ENCODE measurements at places on chromosomes 1 and 21. TPM values are rescaled to one million over a fixed set of nuclear protein-coding genes. Genes with fewer than 3 reads are reported as not detected.
A peak's percentile ranks its signal among the peaks of the same experiment; 100 is the strongest.

FMOD gene
- 2.1 TPM for total RNA-seq

REN gene
- total RNA-seq = 0.05 TPM

ICOSLG gene
- total RNA-seq = 1.1 TPM

S100A14 gene
- 1.7 TPM for total RNA-seq

FCRL5 gene
- total RNA-seq = 0.37 TPM

NEK2 gene
- 25.7 TPM for total RNA-seq

OVAAL gene
- total RNA-seq = not detected

SLC44A5 gene
- 0.25 TPM for total RNA-seq

RUNX1 gene
- 5.0 TPM for total RNA-seq

CD53 gene
- total RNA-seq = 30.4 TPM

INAVA gene
- total RNA-seq = 3.1 TPM

GRCh38 chr1:160707236-160708064 is 4.2 kb downstream of the CD48 start:
- no peaks in the 10 kb centered on the region for H3K27me3 ChIP-seq
- no peaks in the 10 kb centered on the region for H3K4me1 ChIP-seq
- no peaks in the 10 kb centered on the region for H3K36me3 ChIP-seq
- H3K27ac ChIP-seq = peak overlapping the region; percentile 53
- no peak overlapping the region for H3K4me3 ChIP-seq

DNA sequence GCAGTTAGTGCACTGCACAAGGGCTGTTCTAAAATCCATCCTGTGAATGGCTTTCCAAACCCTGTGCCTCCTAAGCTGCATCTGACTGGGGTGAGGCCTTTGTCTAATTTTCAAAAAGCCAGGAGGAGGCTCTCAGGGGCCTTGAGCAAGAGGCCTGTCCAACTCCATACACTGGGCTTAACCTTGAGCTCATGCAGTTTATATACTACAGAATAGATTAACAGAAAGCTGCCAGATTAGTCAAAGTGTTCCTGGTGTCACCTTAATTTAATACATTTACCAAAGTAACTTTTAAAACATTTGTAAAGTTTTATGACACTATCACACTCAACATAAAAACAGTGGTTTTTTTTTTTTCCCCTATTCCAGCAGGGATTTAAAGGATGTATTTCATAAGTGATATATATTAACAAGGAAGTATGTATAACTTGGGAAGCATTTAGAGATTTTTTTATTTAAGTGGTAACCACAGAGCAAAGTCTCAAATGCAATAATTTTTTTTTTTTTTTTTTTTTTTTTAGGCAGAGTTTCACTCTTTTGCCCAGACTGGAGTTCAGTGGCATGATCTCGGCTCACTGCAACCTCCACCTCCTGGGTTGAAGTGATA is 23.3 kb downstream of the CTH start:
- no peaks in the 10 kb centered on the region for H3K27me3 ChIP-seq
- no peaks in the 10 kb centered on the region for H3K4me1 ChIP-seq
- DNase-seq = no peak
- H3K36me3 ChIP-seq = peaks cover 5% of the 10 kb centered on the region
- no peak overlapping the region for H3K27ac ChIP-seq

DNA sequence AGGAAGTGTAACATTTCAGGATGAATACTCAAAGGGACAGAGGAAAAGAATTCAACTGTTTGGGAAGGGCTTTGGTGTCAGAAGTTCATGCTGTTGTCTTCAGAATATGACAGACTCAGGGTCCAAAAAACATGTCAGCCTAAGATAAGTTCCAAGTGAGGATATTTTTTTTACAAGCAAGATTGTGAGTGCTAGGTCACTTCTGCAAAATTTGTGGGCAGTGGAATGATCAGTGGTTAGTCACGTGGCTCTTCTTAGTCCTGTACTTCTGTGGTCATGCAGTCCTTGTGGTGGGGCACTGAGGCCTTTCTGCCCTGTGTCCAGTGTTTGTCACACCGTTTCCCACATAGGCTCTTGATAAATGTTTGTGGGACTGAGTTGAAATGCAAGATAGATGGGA is 5.2 kb downstream of the RGL1 start:
- H3K27me3 ChIP-seq = no peaks in the 10 kb centered on the region
- no peaks in the 10 kb centered on the region for H3K36me3 ChIP-seq
- no peak for DNase-seq
- H3K4me3 ChIP-seq = no peak overlapping the region

DNA sequence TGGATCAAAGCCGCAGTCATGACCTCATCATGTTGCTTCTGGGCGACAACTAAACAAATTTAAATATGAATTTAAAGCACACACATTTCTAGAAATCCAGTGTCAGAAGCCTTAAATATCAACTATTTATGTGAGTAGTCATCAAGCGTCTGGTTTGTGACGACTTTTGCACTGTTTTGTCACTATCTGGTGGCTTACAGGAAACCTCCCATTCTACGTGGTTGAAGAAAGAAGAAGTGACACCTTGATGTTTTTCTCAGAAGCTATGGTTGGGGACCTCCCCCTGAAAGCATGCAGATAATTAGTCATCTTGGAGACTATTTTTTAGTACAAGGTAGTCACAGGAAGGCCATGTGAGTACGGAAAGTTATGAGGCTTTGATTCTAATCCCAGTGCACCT is 58.5 kb downstream of the TENT5C start:
- H3K27ac ChIP-seq = peak overlapping the region; percentile 7
- no peaks in the 10 kb centered on the region for H3K4me1 ChIP-seq
- no peaks in the 10 kb centered on the region for H3K27me3 ChIP-seq
- H3K4me3 ChIP-seq = no peak overlapping the region
- DNase-seq = no peak

DNA sequence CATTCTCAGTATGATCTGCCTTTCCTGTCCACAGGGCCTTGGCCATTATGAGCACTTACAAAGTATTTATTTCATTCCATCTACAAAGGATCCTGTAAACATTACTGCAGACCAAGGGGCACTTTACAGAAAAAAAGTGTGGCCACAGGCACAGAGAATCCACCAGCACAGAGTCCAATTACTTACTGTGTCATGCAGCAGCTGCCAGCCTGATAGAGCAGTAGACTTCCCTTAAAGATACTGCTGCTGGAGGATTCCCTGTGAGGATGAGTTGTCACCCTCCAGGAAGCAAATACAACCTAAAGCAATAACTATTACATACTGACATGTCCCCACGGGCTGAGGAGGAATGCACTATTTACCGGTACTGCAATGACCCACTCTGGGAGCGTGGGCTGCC is 97.1 kb upstream of the COG2 start:
- no peak overlapping the region for H3K4me3 ChIP-seq
- H3K27me3 ChIP-seq = no peaks in the 10 kb centered on the region

DNA sequence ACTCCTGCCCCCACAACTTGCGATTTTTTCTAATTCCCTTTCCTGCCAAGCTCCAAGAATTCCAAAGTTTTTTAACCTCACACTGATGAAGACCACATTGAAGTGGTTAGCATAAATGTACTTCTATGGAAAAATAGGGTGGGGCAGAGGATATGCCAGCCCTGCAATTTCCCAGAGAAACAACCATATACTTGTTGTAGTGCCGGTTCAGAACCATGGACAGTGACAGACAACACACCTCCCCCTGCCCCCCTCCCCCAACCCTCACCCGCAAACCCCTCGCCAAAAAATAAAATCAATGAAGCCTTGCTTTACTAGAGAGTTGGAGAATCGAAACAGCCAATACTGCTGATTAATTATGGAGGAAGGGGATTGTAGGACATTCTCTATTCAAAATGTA is 109.5 kb upstream of the GRIK3 start:
- no peaks in the 10 kb centered on the region for H3K36me3 ChIP-seq
- DNase-seq = no peak
- H3K4me3 ChIP-seq = no peak overlapping the region
- no peak overlapping the region for H3K27ac ChIP-seq

- H3K4me3 ChIP-seq = no peak overlapping the region
- H3K36me3 ChIP-seq = no peaks in the 10 kb centered on the region
- DNase-seq = no peak
- no peaks in the 10 kb centered on the region for H3K4me1 ChIP-seq
- no peaks in the 10 kb centered on the region for H3K27me3 ChIP-seq
- no peak overlapping the region for H3K27ac ChIP-seq
Observed at GRCh38 chr1:204390751-204391466, 20.7 kb downstream of the PPP1R15B start.

- no peak overlapping the region for H3K4me3 ChIP-seq
- H3K4me1 ChIP-seq = no peaks in the 10 kb centered on the region
- no peaks in the 10 kb centered on the region for H3K36me3 ChIP-seq
- no peak for DNase-seq
Observed at GRCh38 chr1:67935560-67935959, 102.3 kb upstream of the GNG12 start.

GRCh38 chr1:97093741-97094140 is 372.2 kb downstream of the PTBP2 start:
- H3K4me1 ChIP-seq = no peaks in the 10 kb centered on the region
- H3K27ac ChIP-seq = no peak overlapping the region
- no peaks in the 10 kb centered on the region for H3K27me3 ChIP-seq
- no peak for DNase-seq
- H3K4me3 ChIP-seq = no peak overlapping the region
- H3K36me3 ChIP-seq = peaks cover 20% of the 10 kb centered on the region

DNA sequence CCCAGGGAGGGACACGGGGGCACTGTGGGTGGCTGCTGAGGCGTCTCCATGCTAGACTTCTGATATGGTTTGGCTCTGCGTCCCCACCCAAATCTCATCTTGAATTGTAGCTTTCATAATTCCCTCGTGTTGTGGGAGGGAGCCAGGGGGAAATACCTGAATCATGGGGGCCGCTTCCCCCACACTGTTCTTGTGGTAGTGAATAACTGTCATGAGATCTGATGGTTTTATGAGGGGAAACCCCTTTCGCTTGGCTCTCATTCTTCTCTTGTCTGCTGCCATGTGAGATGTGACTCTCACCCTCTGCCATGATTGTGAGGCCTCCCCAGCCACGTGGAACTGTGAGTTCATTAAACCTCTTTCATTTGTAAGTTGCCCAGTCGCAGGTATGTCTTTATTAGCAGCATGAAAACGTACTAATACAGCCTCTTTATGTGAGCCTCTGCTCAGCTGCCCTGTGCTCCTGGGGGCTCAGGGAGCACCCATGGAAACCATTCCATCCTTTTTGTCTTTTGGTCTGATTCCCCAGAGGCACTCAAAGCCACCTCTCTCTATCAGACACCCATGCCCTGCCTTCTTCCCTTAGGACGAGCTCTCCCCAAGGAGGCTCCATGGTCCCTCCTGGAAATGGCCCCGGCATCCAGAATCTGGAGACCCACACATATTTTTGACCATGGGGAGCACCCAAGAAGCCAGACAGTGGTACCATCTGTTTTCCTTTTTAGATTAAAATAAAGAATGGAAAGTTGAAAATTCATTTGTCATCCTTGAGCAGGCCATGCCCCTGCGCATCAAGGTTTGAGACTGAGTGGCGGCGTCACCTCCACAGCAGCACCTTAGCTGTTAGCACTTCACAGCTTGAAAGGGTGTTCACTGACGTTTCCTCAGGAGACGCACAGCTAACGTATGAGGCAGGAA is 65.9 kb upstream of the FAM20B start:
- H3K4me1 ChIP-seq = peaks cover 6% of the 10 kb centered on the region
- peak; percentile 19 for DNase-seq
- H3K27me3 ChIP-seq = no peaks in the 10 kb centered on the region
- H3K4me3 ChIP-seq = no peak overlapping the region
- no peaks in the 10 kb centered on the region for H3K36me3 ChIP-seq

DNA sequence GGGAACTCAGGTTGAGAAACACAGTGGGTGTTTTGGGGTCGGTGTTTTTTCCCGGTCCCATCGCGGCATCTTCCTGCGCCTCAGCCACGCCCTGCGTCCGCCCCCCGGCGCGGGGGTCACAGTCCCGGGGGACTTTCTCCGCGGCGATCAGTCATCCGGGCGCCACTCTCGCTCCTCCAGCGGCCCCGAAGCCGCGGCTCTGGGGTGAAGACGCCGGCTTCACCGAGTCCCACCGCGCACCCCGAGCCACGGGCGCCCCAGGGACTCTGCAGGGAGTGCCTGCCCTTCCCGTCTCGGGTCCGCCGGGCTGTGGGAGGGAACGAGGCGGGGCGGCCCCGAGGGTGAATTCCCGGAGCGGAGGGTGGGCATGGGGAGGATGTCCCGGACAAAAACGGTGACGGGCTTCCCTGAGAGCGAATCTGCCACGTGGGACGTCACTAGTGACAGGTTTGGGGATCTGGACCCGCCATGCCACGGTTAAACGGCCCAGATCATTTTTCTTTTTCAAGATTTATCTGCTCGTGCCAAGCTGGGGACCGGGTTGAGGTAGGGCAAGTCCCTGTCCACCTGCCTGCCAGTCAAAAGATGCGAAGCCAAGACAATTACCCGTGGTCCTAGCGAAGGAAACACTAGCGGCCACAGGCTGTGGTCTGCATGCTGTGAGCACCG is 717 bp upstream of the BATF3 start:
- H3K4me3 ChIP-seq = peak overlapping the region; percentile 62
- no peaks in the 10 kb centered on the region for H3K36me3 ChIP-seq
- DNase-seq = peak; percentile 36
- peaks cover 16% of the 10 kb centered on the region for H3K4me1 ChIP-seq
- H3K27me3 ChIP-seq = peaks cover 13% of the 10 kb centered on the region

GRCh38 chr1:28682840-28683239 is 14.3 kb downstream of the GMEB1 start:
- H3K27ac ChIP-seq = no peak overlapping the region
- H3K4me1 ChIP-seq = no peaks in the 10 kb centered on the region
- H3K4me3 ChIP-seq = no peak overlapping the region
- H3K27me3 ChIP-seq = no peaks in the 10 kb centered on the region

DNA sequence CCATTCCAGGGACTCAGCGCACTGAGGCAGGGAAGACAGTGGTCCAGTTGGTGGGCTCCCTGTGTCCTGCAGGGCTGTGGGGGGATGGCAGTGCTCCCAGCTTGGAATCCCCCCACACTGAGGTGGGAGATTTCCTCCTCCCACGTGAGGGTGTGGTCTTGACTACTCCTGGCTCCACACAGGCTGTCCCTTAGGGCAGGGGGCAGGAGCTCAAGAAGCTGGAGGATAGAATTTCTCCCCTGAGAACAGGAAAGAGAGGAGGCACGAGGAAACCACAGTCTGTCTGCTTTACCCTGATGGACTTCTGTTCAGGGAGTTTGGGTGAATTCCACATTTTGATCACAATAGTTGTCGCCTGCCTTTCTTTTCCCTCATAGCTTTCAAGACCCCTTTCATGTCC is 62.1 kb downstream of the CACNA1E start:
- no peak overlapping the region for H3K27ac ChIP-seq
- no peak for DNase-seq
- H3K36me3 ChIP-seq = no peaks in the 10 kb centered on the region
- H3K27me3 ChIP-seq = no peaks in the 10 kb centered on the region

Measured in liver (tissue), 10 donors.